ENCODE measurements at places on chromosomes 5 and 9. TPM values are rescaled to one million over a fixed set of nuclear protein-coding genes. Genes with fewer than 3 reads are reported as not detected.

DNLZ gene
- 39.4 TPM for total RNA-seq

GLDC gene
- 13.1 TPM for total RNA-seq

PBX3 gene
- total RNA-seq: 12.5 TPM

HACD4 gene
- total RNA-seq: 1.0 TPM

NOP16 gene
- 122 TPM for total RNA-seq

PDE8B gene
- total RNA-seq: 1.3 TPM

NUTM2F gene
- total RNA-seq: not detected

CCDC171 gene
- total RNA-seq: 0.30 TPM

FOXD4L5 gene
- not detected for total RNA-seq

LSM11 gene
- total RNA-seq: 1.9 TPM

MRPL36 gene
- total RNA-seq: 118 TPM

Data from A549 treated with RU486 at 1 μM for 4 hours (cell line).